GM20000 (cell line): ENCODE measurements at places on chromosomes 4 and X.

- no peak for DNase-seq
These were observed 38.7 kb downstream of the RAI2 start for GRCh38 chrX:17822351-17822750.

DNA sequence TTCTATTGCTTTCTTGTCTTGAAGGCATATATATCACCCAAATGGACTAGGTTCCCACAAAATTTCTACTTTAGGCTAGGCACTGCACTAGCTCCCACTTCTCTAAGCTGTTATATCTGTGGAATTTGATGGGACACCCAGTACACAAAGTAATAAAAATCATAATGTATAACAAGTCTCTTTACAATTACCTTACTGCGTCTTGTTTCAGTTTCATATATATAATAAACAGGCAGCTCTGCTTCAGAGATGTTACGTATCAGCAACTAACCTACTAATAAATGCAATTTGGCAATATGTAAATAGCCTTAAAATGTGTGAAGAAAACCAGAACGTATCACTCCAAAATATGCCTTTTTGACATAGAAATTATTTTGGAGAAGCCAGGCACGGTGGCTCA lies 42.0 kb upstream of the UGDH start:
- no peak for DNase-seq

- DNase-seq: no peak
These were observed 10.2 kb upstream of the MSANTD1 start for GRCh38 chr4:3238721-3239120.

DNA sequence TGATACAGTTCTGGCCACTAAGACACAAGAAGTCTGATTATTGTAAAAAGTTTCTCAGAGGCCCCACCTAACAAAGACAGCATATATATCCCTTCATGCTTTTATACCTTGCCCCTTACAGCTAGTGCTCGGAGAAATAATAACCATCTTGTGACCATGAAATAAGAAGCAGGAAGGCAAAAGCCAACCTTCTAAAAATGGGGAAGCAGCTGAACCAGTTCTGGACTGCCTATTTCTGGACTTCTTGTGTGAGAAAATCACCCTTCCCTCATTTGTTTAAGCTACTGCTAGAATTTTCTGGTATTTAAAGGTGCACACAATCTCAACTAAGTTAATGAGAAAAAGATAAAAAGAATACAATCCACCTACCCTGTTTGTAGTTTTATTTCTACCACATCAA lies 87.5 kb downstream of the CNOT6L start:
- DNase-seq: no peak

DNA sequence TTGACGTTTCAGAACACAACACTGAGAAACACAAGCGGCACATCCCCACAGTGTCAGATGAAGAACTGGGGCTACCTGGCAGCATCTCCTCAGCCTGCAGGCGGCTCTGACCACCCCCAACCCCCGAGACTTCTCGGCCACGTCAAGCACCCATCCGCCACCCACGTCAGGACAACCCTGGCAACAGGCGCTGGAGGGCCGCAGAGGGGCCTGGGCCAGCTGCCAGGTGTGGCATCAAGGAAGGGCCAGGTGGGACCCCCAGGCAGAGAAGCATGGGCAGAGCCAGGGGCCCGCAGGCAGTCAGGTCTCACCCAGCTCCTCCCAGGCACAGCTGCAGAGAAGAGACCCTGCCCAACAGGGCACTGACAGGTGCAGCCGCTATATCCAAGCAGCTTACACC lies 22.3 kb downstream of the GAK start:
- no peak for DNase-seq
